ENCODE measurements at places on chromosomes 13 and 19.

- DNase-seq = no peak
Measured at GRCh38 chr19:38298821-38299680, 5.0 kb upstream of the C19orf33 start.

DNA sequence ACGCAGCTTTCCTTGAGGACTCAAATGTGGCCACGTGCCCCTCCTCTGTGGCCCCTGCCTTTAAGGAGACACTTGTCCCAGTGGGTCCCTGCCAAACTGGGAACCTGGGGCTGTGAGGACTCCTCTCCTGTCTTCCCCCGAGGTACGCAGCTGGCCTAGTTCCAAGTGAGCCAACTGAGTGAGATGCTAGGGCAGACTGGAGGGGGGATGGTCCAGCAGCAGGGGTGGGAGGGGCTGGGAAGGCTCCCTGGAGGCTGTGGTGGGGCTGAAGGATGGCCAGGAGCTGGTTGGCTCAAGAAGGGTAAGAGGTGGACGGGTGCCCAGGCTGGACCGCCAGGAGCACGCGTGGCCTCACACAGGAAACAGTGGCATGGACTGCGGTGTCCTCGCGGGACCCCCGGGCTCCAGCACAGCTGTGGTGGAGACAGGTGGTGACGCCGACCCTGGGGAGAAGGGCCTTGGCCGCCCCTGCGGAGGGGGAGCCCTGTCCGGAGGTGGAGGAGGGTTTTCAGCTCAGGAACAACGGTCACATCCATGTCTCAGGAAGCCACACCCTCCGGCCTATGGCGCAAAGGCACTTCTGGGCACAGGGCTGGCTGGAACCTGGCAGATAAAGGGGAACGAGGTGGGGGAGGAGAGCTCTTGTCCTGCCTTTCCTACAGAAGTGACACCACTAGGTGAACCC is 45.8 kb downstream of the MLLT1 start:
- DNase-seq = no peak

DNA sequence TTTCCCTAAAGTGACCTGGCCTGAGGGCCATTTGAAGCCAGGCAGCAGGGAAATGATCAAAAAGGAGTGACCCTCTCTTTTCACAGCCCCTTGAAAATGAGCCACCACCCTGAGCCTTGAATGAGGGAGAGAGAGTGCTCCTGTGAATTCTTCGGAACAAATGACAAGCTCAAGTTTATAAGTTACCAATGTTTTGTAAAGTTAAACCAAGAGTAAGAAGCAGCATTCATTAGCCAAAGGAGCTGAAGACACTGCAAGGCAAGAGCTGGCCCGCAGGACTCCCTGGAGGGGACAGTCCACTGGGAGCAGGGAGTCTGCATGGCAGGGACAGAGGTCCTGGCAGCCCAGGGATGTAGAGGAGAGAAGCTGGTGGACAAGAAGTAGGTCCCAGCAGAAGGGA is 16.7 kb upstream of the CCNP start:
- no peak for DNase-seq

DNA sequence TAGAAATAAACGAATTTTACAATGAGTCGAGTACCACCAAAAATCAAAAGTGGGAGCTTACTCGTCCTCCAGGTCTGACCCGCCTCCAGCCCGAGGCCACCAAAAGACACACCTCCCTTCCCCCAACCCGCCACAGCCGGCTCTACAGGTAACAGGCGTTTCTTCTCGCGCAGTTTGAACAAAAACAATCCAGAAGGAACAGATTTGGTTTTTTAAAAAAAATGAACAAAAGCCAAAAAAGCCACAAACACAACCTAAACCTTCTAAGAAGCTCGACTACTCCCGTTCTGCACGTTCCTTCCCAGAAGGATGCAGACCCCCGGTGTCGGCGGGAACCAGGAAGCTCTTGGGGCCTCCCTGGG is 671 bp downstream of the ZDHHC20 start:
- DNase-seq = peak; percentile 28

- DNase-seq = peak; percentile 21
Measured at GRCh38 chr19:40365613-40366401, 17.3 kb downstream of the PLD3 start.

- no peak for DNase-seq
Measured at GRCh38 chr13:48680756-48681392, 27.1 kb downstream of the CYSLTR2 start.

DNA sequence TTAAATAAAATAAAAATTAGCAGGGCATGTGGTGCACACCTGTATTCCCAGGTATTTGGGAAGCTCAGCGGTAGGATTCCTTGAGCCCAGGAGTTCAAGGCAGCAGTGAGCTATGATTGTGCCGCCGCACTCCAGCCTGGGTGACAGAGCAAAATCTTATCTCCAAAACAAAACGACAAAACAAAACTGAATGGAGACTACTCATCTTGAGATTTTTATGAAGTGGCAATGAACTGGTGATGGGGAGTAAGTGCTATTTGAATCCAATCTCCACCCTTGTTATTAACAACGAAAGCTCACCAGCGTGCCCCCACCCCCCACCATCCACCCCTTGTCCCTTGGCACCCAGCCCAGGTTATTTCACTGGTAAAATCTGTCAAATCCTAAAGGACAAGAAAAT is 45.2 kb upstream of the URI1 start:
- no peak for DNase-seq

GRCh38 chr13:53112522-53112921 is 83.9 kb downstream of the OLFM4 start:
- DNase-seq = no peak

DNA sequence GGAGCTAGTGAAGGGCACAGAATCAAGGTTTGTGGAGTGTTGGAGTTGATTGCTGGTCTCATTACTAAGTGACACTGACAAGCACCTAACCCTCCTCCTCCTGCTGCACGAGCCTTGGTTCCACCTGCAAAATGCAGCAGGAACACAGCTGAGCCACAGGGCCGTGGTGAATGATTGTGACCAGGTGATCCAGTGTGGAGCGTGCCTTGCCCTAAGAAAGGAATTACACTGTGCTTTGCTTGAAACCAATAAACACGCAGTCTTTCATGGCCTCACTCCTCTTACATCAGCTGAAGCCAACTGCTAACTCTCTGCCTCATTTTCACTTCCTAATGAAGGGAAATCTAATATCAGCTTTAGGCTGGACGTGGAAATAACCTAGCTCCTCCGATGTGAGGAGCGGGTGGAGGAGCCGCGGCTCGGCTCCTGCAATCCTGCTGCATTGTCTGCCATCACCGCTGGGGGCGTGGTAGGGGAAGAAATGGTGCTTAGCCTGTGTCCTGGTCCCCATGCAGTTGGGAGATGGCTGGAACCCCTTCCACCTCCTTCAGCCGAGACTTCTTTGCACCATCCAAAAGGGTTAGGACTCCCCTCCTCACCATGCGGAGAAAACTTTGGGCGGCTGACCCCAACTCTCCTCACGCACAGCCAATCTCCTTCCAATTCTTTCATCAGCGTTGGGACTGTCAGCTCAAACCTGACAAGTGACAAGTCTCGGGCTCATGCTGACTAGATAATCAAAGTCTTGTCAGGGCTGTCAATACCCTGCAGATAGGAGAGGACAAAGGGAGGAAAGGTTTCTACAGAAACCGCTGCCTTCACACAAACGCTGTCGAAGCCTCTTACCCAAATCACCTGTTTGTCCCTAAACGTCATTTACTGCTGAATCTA is 427.9 kb downstream of the ZNF536 start:
- DNase-seq = no peak

DNA sequence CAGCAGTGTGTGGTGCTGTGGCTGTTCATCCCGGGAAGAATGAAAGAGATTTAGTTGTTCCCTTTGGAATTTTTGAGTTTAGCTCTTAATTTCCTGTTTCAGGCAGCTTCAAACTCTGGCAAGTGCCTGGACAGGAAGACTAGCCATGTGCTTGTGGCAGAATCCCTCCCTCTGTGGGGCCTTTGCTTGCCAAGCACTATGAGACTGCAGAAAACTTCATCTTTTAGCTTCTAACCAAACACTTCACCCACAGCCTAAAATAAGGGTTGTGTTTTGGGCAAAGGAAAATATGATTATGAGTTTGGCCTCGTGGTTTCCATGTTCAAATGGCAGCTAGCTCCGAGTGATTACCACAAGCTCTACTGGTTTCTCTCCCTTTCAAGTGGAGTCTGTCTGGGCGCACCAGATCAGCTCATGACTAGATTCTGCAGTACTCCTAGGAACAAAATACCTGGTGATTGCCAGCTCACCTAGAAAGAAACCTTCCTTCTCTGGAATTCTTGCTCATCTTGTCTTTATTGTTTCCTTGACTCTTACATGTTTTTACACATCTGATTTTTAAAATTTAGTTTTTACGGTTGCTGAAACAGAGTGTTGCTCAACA is 707.5 kb downstream of the SLITRK6 start:
- DNase-seq = no peak

- DNase-seq = no peak
Measured at GRCh38 chr13:29918845-29919244, 68.4 kb upstream of the UBL3 start.

- DNase-seq = no peak
Measured at GRCh38 chr19:38234615-38235014, 10.6 kb upstream of the DPF1 start.

DNA sequence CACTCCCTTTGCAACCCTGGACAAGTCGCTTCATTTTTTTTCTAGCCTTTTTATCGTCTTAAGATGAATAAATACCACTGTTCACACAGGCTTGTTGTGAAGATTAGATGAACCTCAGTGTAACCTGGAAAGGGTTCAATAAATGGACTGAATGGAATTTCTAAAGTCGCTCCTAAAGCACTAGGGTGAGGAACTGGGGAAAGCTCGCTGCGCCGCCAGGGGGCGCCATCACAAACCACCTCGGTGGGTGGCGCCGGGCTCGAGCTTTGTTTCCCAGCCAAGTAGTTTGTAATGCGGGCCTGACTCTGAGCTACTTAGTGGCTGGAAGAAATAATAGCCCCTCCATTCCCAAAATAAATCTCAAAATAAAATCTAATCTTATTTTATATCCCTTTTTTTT is 2.2 kb upstream of the CEACAM6 start:
- DNase-seq = peak; percentile 57

DNA sequence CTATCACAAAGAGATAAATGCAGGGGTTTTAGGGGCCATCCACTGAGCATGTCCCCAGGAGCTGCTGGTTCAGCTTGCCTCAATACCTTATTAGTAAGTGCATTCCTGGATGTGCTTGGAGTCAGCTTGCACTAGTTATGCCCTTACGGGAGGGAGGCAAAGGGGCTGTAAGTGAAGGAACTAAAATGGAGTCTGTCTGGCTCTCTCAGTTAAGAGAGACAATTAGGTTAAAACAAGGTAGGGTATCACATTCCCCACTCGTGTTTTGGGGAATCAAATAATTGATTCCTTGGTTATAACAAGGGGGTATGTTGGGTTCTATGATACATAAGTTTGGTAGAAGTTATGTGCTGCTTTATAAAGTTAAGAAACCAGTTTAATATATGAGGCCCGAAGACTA is 78.9 kb downstream of the ZNF100 start:
- no peak for DNase-seq

- no peak for DNase-seq
Measured at GRCh38 chr13:45242070-45242469, 41.2 kb upstream of the KCTD4 start.

DNA sequence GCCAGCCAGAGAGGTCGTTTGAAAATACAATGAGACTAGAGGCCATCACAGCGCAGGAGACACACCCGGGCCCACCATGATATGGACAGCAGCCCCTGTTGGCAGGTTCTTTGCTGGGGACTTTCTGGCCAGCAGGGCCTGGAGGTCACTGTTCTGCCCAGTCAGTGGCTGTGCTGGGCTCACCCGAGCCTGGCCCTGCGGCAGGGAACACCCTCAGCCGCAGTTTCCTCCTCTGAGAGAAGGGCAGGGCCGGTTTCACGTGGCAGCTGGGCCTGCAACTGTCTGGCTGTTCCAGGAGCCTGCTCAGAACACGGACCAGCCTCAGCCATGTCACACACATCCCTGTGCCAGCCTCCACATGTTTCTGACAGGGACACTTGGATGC is 39.4 kb downstream of the ADPRHL1 start:
- no peak for DNase-seq

GRCh38 chr13:74570046-74570445 is 435.8 kb upstream of the KLF12 start:
- no peak for DNase-seq

DNA sequence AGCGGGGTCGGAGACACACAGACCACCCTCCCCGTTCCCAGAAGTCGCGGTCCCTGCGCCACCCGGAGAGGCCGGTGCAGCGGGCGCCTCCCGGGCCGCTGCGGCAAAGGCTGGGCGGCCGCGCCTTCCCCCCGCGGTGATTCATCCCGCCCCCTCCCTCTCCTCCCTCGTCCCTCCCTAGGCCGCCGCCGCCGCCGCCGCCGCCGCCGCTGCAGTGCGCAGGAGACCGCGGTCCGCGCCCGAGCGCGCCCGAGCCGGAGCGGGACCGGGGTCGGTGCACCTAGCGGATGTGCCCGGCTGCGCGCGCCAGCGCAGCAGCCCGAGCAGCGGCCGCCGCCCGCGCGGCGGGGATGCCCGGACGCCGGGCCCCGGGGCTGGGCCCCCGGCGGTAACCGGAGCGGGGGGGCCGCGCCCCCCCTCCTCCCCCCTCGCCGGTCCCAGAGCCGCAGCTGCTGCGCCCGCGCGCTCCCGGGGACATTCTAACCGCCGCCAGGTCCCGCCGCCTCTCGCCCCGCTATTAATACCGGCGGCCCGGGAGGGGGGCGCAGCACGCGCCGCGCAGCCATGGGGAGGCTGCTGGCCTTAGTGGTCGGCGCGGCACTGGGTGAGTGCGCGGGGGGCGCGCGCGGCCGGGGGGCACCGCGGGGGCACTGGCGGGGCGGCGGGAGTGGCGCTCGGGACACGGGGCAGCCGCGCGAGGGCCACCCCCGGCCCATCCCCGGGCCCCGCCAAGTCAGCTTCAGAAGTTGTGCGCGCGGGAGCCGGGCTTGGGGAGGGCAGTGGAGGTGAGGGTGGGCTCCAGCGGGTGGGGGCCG is at the start of gene SCN1B:
Gene SCN1B, plus strand, starts transcription at position 214 of the 815 bp plus-strand sequence. Its CDS starts 351 bp downstream, at position 565.
- peak; percentile 49 for DNase-seq

DNA sequence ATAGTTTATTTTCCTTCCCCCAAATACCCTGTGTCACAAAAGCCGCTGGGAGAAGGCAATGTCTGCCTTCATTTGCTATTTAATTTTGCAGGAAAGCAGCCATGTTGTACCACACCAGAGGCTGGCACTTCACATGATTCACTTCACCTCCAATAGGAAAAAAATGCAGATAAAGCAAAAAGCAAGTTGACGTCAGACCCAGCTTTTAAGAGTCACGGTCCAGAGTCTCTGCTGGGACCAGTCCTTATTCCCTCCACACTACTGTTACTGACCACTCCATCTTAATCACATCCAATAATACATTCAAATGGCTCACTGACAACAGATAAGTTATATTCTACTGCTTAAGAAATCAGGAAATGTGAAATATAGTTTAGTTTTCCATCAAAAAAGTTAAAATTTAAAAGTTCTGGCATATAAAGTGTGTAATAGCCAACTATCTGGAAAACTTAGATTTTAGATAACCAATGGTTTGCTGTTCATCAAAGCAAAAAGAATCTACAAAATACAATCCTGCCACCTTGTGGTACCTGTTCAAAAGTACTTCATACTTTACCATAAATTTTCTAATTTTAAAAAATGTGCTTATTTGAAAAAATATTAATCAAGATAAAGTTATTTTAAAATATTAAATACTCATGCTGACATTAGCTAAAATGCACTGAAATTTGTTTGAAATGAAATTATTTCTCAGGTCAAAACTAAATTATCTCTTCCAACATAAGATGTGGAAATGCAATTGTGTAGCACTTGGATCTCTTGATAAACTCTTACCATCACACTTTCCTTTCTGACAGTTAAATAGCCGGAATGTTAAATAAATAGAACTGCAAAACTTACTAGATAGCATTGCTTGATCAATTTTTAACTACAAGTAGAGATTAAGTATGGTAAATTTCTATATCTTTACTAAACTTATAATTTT is 97.3 kb downstream of the SERP2 start:
- no peak for DNase-seq

All from stimulated activated CD4-positive, alpha-beta T cell treated with anti-CD3 and anti-CD28 coated beads, Interleukin-15, amount 100 ng/mL, for 48 hours (primary cell).